Renal cortex interstitium (tissue), 15 donors: ENCODE measurements at places on chromosomes 3 and 15. TPM values are rescaled to one million over a fixed set of nuclear protein-coding genes. Genes with fewer than 3 reads are reported as not detected.

LTF gene
- 3.4 TPM for polyA plus RNA-seq

ZDHHC23 gene
- polyA plus RNA-seq: 11.2 TPM

CLDN11 gene
- 225 TPM for polyA plus RNA-seq

PP2D1 gene
- polyA plus RNA-seq: 0.59 TPM

CACNA2D2 gene
- polyA plus RNA-seq: 17.2 TPM

GRCh38 chr3:100165926-100166550 is 51.7 kb upstream of the FILIP1L start:
- DNase-seq: no peak

DNA sequence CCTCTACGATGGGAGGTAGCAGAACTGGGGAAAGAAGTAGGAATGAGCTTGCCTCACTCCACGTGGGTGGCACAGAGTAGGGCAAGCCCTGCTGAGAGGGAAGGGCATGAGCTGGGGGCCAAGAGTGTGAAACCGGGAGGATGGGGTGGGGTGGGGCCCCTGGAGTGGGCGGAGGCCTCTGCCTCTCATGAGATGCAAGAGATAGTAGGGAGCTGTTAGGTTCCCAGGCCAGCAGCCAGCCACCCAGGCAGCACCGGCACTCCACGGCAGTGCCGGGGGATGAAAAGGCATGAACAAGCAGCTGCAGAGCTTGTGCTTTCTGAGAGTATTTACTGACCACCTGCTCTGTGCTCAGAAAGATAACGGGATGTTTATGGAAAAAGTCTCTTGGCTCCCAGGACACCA is 24.4 kb upstream of the PLA2G4E start:
- no peak for DNase-seq

GRCh38 chr3:142857056-142857455 is 31.8 kb downstream of the PCOLCE2 start:
- DNase-seq: peak; percentile 15

GRCh38 chr15:85579957-85580694 is 199.7 kb downstream of the AKAP13 start:
- DNase-seq: no peak

- DNase-seq: no peak
Observed at GRCh38 chr3:170162052-170162451, 19.5 kb downstream of the PHC3 start.
